NCI-H2081 treated with DMSO at 0.1 percent for 48 hours (cell line): ENCODE measurements at places on chromosomes 1 and 21.

- no peak for DNase-seq
Observed at GRCh38 chr1:170498876-170499275, 33.1 kb upstream of the GORAB start.

- DNase-seq = no peak
Observed at GRCh38 chr1:203406446-203407045, 55.6 kb upstream of the FMOD start.

GRCh38 chr1:203264052-203264501 lies 34.6 kb upstream of the CHIT1 start:
- DNase-seq = no peak

DNA sequence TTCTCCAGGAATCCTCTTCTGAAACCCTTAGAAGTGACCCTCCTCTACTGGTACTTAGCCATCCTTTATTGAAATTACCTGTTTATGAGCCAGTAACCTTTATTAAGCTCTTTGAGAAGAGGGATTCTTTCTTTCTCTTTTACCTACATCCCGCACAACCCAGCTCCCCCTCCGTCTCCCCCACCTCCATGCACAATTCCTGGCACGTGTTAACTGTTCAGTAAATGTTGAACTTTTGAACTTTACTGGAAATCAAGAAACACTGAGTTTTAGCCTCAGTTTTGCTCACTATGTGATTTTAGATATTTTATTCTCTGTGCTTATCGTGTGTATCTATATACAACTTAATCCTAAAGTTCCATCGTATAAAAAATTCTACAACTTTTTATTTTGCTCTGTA lies 1.8 kb downstream of the TMED5 start:
- DNase-seq = no peak

DNA sequence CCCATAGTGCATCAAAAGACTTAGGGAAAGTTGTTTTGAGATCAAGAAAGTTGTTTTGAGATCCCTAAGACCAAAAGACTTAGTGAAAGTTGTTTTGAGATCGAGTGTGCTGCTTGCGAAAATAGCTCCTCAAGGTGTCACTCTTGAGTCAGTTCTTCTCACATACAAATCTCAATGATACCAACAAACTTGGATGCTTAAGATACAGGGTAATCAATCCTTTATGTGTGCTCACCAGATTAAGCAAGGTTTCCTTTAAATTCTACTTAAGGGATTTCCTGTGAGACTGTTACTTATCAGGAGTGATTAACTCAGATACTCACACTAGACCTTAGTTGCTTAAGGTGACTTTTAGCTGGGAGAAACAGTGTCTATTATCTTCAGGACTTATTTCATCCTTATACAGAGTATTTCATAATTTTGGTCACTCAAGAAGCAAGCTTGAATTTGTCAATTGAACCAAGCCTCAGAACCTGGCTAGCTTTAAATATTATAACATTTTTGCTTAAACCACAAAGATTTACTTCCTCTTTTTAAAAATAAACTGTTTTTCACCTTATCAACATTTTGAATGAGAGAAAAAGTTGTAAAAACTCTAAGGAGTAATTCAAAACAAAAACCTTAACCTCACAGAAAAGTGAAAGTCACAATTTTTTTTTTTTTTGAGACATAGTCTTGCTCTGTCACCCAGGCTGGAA lies 8.0 kb upstream of the RLF start:
- DNase-seq = peak; percentile 14

GRCh38 chr1:38420666-38421065 lies 374.1 kb upstream of the POU3F1 start:
- DNase-seq = no peak

GRCh38 chr1:152473887-152474537 lies 36.6 kb upstream of the LCE5A start:
- no peak for DNase-seq

GRCh38 chr1:82245345-82246014 lies 444.7 kb downstream of the ADGRL2 start:
- no peak for DNase-seq

DNA sequence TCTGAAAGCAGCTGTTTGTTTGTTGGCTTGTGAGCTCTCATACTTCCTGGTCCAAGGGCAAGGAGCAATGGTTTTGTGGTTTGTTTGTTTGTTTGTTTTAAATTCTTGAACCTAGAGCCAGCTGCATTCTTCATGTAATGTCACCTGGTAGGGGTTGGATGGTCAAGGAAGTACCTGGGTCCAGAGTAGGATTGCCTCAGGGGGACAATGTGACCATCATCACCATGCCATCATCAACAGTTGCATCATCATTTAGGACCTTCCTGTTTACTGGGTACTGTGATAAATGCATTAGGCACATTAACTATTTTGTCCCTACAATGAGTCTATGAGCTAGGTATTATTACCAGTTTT lies 14.7 kb upstream of the MYOG start:
- DNase-seq = no peak

- DNase-seq = no peak
Observed at GRCh38 chr1:62198781-62199125, 4.1 kb downstream of the L1TD1 start.

DNA sequence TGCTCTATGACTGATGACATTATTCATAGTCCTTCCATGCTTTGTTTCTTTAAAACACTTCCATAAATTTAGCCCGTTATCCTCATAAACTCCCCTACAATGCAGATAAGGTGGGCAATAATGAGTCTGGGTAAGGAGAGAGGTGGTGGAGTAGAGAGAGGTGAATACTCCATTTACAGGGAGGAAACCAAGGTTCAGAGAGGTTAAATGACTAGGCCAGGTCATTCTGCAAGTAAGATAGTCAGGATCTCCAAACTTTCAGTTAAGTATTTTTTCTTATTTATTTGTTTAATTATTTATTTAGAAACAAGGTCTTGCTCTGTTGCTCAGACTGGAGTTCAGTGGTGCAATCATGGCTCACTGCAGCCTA lies 26.1 kb downstream of the PAFAH2 start:
- no peak for DNase-seq

GRCh38 chr1:3926956-3927355 lies 26.9 kb upstream of the C1orf174 start:
- no peak for DNase-seq

GRCh38 chr21:15422783-15423182 lies 307.0 kb upstream of the USP25 start:
- no peak for DNase-seq

DNA sequence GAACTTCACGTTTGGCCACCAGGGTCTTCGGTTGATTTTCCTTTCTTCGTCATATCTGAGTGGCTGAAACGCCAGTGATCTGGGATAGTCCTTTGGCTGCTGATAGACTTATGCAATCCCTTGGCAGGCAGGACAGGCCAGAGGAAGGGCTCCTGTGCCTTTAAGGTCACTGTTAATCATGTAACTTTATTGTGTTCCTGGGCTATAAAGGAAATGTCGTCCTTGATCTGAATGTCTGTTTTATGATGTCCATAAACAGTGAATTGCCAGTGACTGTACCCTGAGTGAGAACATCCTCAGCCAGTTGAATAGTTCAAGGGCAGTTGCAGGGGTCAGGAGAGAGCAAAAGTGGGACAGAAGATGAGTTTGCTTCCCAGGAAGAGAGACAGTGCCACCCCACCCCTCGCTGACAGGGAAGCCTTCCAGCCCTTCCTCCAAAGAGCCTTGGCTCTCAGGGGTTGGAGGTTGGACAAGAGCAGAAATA lies 68.0 kb downstream of the PDE9A start:
- no peak for DNase-seq

DNA sequence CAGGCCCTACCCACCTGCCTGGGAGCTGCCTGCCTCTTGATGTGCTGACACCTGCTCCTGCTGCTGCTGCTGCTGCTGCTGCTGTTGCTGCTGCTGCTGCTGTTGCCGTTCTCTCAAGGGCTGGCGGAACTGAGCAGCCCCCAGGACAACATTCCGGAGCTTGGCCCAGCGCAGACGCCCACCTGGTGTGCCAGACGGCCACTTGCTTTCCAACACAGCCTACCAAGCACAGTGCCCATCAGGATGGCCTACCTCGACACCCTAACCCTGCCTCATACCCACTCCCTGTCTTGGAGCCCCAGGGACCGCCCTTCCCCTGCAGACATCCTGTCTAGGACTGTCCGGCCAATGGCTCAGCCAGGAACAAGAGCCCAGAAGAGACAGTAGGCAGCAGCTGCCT lies 11.8 kb downstream of the DENND4B start:
- DNase-seq = no peak

DNA sequence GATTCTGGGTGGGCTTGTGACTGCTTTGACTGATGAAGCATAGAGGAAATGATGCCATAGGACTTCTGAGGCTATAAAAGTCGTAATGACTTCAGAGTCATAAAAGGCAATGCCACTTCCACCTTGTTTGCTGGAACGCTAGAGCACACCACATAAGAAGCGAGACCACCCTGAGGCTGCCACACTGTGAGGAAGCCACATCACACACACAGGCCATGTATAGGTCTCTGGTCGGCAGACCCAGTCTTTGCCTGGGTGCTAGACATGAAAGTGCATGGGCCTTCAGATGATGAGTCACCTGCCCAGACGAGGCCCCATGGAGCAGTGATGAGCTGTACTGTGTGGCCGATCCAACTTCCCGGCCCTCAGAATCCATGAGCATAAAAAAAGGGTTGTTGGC lies 14.2 kb upstream of the KANK4 start:
- DNase-seq = no peak

DNA sequence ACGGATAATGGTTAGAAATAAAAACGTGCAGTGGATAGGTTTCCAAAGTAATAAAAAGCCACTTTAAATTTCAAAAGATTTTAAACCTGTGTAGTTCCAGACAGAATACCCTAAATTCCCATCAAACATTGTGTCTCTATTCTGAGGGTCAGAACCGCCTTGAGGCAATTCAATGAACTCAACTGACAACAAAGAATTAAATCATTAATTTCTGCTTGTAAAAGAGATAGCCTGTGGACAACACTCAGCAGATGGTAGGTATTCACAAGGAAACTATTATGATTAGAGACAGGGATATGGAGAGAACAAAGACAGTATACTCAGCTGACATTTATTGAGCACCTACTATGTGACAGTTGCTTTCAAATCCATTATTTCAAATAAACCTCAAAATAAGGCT lies 35.1 kb upstream of the JUN start:
- DNase-seq = no peak

DNA sequence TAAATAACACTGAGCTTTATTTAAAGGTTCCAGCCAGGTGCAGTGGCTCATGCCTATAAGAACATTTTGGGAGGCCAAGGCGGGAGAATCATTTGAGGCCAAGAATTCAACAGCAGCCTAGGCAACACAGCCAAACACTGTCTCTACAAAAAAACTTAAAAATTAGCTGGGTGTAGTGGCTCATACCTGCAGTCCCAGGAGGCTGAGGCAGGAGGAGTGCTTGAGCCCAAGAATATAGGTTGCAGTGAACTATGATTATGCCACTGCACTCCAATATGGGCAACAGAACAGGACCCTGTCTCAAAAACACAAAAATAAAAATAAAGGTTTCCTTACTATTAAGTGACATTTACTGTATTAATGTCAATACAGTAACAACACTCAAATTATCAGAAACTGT lies 2.1 kb downstream of the TAF12 start:
- DNase-seq = no peak

- no peak for DNase-seq
Observed at GRCh38 chr1:246971090-246971721, 36.7 kb downstream of the ZNF695 start.

- no peak for DNase-seq
Observed at GRCh38 chr21:28378026-28378425, 614.7 kb downstream of the LTN1 start.

- peak; percentile 74 for DNase-seq
Observed at GRCh38 chr21:43609501-43610340, 49.6 kb downstream of the HSF2BP start.

DNA sequence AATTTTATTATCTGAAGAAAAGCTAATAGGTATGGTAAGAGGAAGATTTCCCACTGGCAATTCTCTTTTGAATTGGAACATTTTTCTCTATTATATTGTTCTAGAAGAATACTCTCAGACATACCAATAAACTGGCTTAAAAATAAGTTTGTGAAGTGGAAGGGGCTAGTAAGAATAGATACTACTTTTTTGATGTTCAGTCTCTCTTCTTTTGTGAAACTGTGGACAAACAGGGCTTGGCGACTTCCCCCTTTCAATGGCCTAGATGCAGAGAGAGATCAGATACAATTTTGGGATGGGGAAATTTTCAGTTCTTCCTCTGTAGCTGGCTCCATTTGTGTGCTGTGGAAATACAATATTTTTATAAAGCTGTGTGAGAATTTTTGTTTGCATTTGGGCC lies 2.5 kb downstream of the PBX1 start:
- no peak for DNase-seq

DNA sequence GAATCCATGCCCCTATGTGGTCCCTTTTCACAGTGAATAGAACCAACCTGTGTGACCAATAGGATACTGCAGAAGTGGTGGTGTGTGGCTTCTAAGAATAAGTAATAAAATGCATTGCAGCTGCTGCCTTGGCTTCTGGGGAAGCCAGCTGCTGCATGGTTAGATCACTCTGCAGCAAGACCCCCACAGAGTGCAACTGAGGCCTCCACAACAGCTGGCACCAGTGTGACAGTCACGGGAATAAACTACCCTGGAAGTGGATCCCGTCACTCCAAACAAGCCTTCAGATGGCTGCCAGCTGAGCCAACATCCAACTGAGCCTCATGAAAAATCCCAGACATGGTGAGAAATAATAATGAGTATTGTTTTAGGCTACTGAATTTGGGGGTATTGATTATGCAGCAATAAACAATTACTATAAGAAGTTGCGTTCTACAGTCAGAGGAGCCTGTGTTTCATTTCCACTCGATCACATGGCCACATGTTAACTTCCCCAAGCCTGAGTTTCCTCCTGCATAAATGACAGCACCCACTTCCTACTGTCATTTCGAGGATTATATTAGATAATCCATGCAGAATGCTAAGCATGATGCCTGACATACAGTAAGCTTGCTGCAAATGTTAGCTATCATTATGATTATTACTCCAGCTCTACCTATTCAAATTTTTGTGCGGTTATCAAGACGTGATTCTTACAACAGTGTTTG lies 20.8 kb upstream of the COG2 start:
- DNase-seq = no peak

DNA sequence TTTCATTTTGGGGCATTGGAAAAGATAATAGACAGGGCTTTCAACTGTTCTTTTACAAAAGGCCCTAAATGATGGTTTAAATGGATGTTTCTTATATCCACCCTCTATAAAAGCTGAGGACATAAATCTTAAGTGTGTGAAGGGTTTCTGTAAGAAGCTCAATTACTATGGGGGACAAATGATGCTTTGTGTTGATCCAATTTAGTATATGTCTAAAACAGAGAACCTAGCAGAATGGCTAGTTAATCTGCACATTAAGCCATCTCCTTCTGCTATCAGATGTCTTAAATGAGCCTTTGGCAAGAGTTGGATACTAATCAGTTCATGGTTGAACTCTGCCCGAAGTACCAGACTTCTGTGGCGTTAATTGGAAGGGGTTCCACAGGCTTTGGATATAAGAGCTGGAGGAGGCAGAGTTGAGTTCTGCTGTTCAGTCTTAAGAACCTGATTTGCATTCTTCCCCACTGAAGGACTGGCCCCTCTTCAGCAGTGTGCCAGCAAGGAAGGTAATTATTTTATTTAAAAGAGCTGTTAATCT lies 43.1 kb downstream of the PTGFRN start:
- DNase-seq = no peak

DNA sequence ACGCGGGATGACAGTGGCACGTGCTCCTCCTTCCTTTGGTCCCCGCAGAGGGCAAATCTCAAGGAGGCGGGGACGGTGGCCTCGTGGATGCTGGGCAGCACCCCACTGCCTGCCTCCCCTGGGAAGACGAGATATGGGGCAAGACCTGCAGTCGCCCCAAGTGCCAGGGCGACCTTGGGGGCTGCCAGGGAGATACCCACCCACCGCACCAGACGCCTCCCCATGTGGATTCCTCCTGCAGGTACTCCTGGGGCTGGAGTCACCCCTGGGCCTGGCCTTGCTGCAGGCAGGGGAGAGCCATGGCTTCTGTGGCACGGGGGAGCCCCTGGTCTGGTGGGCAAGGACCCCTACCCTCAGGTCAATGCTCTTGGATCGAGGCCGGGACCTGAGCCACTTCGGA lies 5.9 kb upstream of the AURKAIP1 start:
- DNase-seq = no peak
